ENCODE measurements at places on chromosomes 6 and 20. TPM values are rescaled to one million over a fixed set of nuclear protein-coding genes. Genes with fewer than 3 reads are reported as not detected.

DNA sequence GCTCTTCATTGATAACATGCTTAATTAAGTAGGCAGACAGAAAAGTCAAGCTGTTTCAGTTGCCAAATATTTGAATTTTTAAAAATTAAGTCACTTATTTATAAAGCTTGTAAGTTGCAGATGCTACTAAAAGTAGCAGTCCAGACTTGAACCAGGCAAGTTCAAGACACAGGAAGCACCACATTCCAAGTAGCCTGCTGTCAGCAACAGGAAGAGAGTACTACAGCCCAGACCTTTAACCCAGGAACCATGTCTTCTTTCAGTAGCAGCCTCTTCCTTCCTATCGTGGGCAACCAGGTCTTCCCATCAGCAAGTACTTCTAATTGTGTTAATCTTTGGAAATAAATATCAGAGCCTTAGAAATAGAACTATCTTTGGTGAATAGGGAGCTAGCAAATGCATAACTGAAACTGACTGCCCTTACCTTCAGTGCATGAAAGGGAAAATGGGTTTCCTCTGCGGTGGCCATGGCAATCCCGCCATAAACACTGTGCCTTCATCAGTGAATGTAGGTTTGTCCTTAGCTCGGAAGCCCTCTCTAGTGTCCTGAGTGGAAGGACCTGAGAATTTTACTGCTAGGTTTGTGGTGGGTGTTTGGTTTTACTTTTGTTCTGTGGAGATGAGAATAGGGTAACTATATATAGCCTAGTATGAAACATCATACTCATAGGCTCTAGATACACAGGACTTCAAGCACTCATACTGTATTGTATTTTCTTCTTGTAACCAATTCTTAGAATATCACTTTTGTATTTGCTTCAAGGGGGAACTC is 95.6 kb downstream of the SYCP2 start:
- H3K4me1 ChIP-seq: peaks cover 24% of the 10 kb centered on the region
- no peak overlapping the region for H3K27ac ChIP-seq
- H3K4me3 ChIP-seq: no peak overlapping the region
- no peaks in the 10 kb centered on the region for H3K36me3 ChIP-seq
- DNase-seq: no peak

GRCh38 chr6:103855750-103856149 is 1004.0 kb downstream of the HACE1 start:
- DNase-seq: no peak
- H3K27me3 ChIP-seq: no peaks in the 10 kb centered on the region
- no peaks in the 10 kb centered on the region for H3K4me1 ChIP-seq
- no peaks in the 10 kb centered on the region for H3K36me3 ChIP-seq
- no peak overlapping the region for H3K27ac ChIP-seq
- H3K4me3 ChIP-seq: no peak overlapping the region

DNA sequence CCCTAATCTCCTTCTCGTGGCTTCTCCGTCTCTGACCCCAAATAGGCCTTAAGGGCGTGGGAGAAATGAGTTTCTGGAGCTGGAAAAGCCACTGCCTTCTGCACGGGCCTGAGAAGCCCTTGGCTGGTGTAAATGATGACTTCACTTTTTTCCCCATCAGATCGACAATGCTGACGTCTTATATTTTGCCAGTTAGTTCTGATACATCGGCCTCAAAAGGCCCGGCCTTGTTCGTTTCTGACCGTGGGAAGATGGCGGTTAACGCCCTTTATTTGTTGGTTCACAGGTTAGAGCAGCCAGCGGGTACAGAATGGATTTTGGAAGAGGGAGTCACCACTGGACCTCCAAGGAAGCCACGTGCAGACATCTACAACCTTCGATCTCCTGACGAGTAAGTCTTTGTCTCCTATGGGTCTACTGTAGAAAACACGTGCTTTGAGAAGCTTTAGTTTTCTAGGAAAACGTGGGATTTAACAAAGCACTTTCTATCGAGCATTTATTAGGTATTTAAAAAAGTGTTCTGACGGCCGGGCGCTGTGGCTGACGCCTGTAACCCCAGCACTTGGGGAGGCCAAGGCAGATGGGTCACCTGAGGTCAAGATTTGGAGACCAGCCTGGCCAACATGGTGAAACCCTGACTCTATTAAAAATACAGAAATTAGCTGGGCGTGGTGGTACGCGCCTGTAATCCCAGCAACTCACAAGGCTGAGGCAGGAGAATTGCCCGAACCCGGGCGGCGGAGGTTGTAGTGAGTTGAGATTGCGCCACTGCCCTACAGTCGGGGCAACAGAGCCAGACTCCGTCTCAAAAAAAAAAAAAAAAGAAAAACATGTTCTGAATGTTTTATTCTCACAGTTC is 1.2 kb upstream of the ZNFX1 start:
- H3K4me1 ChIP-seq: no peaks in the 10 kb centered on the region
- peaks cover 63% of the 10 kb centered on the region for H3K36me3 ChIP-seq
- H3K4me3 ChIP-seq: peak overlapping the region; percentile 97
- H3K27ac ChIP-seq: peak overlapping the region; percentile 98
- H3K27me3 ChIP-seq: no peaks in the 10 kb centered on the region
- DNase-seq: no peak

DNA sequence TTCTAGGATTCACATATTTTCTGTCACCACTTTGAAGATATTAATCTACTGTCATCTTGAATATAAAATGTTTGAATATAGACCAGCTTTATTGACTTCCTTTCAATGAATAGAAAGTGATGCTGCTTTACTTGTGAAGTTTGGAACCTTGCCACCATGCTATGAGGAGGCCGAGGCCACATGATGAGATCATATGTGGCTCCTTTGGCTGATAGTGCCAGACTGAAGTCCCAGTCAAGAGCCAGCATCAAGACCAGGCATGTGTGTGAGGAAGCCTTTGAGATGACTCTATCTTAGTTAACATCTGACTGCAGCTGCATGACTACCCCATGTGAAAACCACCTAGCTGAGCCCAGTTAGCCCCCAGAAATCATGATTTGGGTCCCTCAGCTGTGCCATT is 169.5 kb downstream of the OTOR start:
- H3K27me3 ChIP-seq: no peaks in the 10 kb centered on the region
- no peaks in the 10 kb centered on the region for H3K4me1 ChIP-seq
- H3K36me3 ChIP-seq: no peaks in the 10 kb centered on the region
- DNase-seq: no peak
- H3K4me3 ChIP-seq: no peak overlapping the region

Gene PLCG1
- total RNA-seq: 165 TPM

Gene CRIP3
- total RNA-seq: 6.1 TPM
